ENCODE measurements at places on chromosomes 16 and 17. TPM values are rescaled to one million over a fixed set of nuclear protein-coding genes. Genes with fewer than 3 reads are reported as not detected.

- H3K4me1 ChIP-seq: peaks cover 74% of the 10 kb centered on the region
- H3K4me3 ChIP-seq: peak overlapping the region; percentile 19
- peak overlapping the region; percentile 89 for H3K27ac ChIP-seq
- H3K36me3 ChIP-seq: peaks cover 54% of the 10 kb centered on the region
- DNase-seq: no peak
- H3K27me3 ChIP-seq: no peaks in the 10 kb centered on the region
Observed at GRCh38 chr17:82241926-82242697, 13.3 kb downstream of the SLC16A3 start.

DNA sequence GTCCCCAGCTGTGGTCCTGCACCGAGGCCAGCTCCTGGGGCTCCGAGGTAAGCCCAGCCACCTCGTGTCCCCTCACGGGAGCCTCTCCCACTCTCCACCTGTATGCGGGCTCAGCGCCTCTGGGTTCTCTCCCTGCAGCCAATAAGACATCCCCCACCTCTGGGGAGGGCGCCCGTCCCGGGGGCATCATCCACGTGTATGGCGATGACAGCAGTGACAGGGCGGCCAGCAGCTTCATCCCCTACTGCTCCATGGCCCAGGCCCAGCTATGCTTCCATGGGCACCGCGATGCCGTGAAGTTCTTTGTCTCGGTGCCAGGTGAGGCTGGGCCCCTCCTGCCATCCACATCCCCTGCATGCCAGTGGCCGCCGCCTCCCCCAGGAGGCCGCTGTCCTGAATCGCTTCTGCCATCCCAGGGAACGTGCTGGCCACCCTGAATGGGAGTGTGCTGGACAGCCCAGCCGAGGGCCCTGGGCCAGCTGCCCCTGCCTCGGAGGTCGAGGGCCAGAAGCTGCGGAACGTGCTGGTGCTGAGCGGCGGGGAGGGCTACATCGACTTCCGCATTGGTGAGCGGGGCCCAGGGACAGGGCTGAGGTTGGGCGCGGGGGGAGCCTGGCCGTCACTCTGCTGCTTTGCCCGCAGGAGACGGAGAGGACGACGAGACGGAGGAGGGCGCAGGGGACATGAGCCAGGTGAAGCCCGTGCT, 3.1 kb downstream of the NME3 start:
- no peak for DNase-seq
- peaks cover 68% of the 10 kb centered on the region for H3K36me3 ChIP-seq
- peak overlapping the region; percentile 91 for H3K27ac ChIP-seq
- peaks cover 21% of the 10 kb centered on the region for H3K4me1 ChIP-seq
- H3K4me3 ChIP-seq: no peak overlapping the region

DNA sequence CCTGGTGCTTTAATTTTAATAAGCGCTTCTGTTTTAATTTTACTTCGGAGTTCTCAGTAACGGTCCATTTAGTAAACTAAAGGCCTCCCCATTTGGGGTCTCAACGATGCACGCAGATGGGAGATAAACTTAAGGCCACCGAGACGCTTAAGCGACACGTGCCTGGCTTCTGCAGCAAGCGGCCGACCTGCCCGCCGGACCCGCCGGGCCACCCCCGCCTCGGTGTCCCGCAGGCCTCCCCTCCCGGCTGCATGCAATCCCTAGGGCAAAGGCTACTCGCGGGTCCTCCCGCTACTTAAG, 592 bp downstream of the GCSH start:
- H3K36me3 ChIP-seq: peaks cover 1% of the 10 kb centered on the region
- no peaks in the 10 kb centered on the region for H3K27me3 ChIP-seq
- H3K4me1 ChIP-seq: peaks cover 19% of the 10 kb centered on the region
- H3K4me3 ChIP-seq: peak overlapping the region; percentile 82

DNA sequence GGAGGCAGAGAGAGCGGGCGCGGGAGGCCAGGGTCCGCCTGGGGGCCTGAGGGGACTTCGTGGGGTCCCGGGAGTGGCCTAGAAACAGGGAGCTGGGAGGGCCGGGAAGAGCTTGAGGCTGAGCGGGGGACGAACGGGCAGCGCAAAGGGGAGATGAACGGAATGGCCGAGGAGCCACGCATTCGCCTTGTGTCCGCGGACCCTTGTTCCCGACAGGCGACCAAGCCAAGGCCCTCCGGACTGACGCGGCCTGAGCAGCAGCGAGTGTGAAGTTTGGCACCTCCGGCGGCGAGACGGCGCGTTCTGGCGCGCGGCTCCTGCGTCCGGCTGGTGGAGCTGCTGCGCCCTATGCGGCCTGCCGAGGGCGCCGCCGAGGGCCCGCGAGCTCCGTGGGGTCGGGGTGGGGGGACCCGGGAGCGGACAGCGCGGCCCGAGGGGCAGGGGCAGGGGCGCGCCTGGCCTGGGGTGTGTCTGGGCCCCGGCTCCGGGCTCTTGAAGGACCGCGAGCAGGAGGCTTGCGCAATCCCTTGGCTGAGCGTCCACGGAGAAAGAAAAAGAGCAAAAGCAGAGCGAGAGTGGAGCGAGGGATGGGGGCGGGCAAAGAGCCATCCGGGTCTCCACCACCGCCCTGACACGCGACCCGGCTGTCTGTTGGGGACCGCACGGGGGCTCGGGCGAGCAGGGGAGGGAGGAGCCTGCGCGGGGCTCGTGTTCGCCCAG, 1.2 kb upstream of the CBX4 start:
- peaks cover 89% of the 10 kb centered on the region for H3K4me1 ChIP-seq
- H3K4me3 ChIP-seq: peak overlapping the region; percentile 70
- H3K36me3 ChIP-seq: no peaks in the 10 kb centered on the region
- peaks cover 51% of the 10 kb centered on the region for H3K27me3 ChIP-seq
- no peak for DNase-seq
- peak overlapping the region; percentile 98 for H3K27ac ChIP-seq

GRCh38 chr17:54771409-54771915, 129.2 kb upstream of the TOM1L1 start:
- no peaks in the 10 kb centered on the region for H3K36me3 ChIP-seq
- H3K27me3 ChIP-seq: no peaks in the 10 kb centered on the region
- H3K27ac ChIP-seq: no peak overlapping the region
- no peak overlapping the region for H3K4me3 ChIP-seq

DNA sequence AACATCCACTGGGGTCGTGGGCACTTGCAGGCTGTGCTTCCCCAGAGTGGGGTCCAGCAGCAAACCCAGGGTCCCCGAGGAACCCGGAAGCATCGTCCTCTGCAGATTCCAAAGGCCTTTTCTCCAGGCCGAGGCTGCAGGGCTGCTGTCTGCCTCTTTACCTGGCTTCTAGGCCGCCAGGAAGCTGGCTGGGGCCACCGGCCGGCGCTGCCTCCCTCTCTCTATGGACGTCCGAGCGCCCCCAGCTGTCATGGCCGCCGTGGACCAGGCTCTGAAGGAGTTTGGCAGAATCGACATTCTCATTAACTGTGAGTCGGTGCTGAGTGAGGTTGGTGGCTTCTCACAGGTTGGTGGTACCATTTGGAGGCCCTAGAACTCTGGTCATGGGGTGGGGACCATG, 5.6 kb downstream of the DECR2 start:
- no peak for DNase-seq
- peaks cover 39% of the 10 kb centered on the region for H3K36me3 ChIP-seq
- no peak overlapping the region for H3K27ac ChIP-seq
- peaks cover 5% of the 10 kb centered on the region for H3K4me1 ChIP-seq
- no peak overlapping the region for H3K4me3 ChIP-seq

DNA sequence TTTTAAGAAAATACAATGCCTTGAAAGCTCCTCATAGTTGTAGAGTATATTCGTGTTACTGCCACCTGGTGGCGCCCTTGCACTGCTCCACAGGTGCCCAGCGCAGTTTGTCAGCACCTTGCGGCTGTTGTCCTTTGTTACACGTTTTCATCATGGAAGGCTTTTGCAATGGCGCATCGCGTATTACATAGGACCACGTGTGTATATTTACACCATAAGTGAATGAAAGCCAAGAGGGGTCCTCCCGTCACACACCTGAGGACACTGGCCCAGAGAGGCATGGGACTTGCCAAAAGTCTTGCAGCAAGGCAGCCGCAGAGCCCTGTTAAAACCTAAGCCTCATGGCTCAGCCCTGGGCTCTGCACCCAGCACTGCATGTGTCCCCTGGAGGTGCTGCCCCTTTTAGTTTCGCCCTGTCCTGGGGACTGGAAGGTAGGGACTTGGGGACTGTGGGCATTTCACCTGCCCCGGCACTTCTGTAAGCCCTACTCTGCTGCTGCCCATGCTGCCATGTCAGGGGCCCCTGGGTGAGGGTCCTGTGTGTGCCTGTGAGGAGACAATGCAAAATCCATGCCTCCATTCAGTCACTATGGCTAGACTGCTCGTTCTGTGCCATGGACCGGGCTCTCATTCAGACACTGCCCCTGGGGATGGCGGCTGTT, 24.3 kb downstream of the POLR3E start:
- DNase-seq: no peak
- H3K27ac ChIP-seq: no peak overlapping the region
- H3K27me3 ChIP-seq: no peaks in the 10 kb centered on the region
- peaks cover 99% of the 10 kb centered on the region for H3K36me3 ChIP-seq

- peak within 1 kb of the TSS; percentile 85 for H3K4me3 ChIP-seq
- peaks cover 9% of the 10 kb centered on the region for H3K4me1 ChIP-seq
- peak within 1 kb of the TSS; percentile 96 for H3K27ac ChIP-seq
- H3K27me3 ChIP-seq: no peaks in the 10 kb centered on the region
Observed at GRCh38 chr17:7627250-7628121, at the start of gene SAT2. Gene SAT2 (minus strand): TSS chr17:7627821. CDS start chr17:7627635, 186 bp downstream.

DNA sequence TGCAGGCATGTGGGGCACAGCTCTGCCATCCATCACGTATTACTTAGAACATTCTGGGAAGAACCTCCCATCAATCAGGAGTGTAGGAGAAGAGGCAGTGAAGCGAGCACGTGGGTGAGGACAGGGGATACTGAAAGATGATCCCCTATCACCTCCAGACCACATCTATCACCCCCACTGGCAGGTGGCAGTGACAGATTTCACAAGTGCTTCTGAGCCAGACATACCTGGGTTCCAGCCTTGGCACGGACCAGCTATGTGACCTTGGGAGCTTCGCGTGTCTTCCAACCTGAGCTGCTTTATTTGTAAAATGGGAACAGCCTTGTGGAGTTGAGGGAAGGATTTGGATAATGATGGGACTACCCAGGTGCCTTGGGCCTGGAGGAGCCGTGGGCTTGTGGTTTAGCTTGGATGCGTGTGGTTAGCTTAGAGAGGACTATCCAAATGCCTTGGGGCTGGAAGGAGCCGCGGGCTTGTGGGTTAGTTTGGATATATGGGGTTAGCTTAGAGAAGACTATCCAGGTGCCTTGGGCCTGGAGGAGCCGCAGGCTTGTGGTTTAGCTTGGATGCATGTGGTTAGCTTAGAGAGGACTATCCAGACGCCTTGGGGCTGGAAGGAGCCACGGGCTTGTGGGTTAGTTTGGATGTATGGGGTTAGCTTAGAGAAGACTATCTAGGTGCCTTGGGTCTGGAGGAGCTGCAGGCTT, 206.4 kb downstream of the ENGASE start:
- no peaks in the 10 kb centered on the region for H3K36me3 ChIP-seq
- H3K4me1 ChIP-seq: no peaks in the 10 kb centered on the region
- H3K27ac ChIP-seq: no peak overlapping the region
- no peak for DNase-seq
- no peak overlapping the region for H3K4me3 ChIP-seq

- no peak overlapping the region for H3K4me3 ChIP-seq
- H3K27me3 ChIP-seq: no peaks in the 10 kb centered on the region
- no peaks in the 10 kb centered on the region for H3K4me1 ChIP-seq
- no peak for DNase-seq
Observed at GRCh38 chr17:44865231-44865660, 17.6 kb downstream of the HIGD1B start.

CTRB1 gene
- not detected for total RNA-seq

GRCh38 chr17:4097165-4097960, 45.5 kb downstream of the ZZEF1 start:
- no peak for DNase-seq
- H3K4me1 ChIP-seq: peaks cover 28% of the 10 kb centered on the region
- H3K27ac ChIP-seq: peak overlapping the region; percentile 79
- H3K4me3 ChIP-seq: no peak overlapping the region
- H3K36me3 ChIP-seq: peaks cover 71% of the 10 kb centered on the region

- no peaks in the 10 kb centered on the region for H3K27me3 ChIP-seq
- peak overlapping the region; percentile 93 for H3K27ac ChIP-seq
- no peak for DNase-seq
- peak overlapping the region; percentile 74 for H3K4me3 ChIP-seq
- H3K4me1 ChIP-seq: peaks cover 48% of the 10 kb centered on the region
- peaks cover 2% of the 10 kb centered on the region for H3K36me3 ChIP-seq
Observed at GRCh38 chr16:56423584-56424403, 1.6 kb downstream of the AMFR start.

- H3K27ac ChIP-seq: no peak overlapping the region
- no peaks in the 10 kb centered on the region for H3K27me3 ChIP-seq
- no peaks in the 10 kb centered on the region for H3K4me1 ChIP-seq
- no peaks in the 10 kb centered on the region for H3K36me3 ChIP-seq
Observed at GRCh38 chr17:34879146-34879545, 82.1 kb downstream of the CCT6B start.

- no peaks in the 10 kb centered on the region for H3K27me3 ChIP-seq
- H3K27ac ChIP-seq: no peak overlapping the region
- no peak for DNase-seq
Observed at GRCh38 chr17:70658317-70658716, 489.0 kb downstream of the KCNJ2 start.

DNAH17 gene
- total RNA-seq: not detected

PLK1 gene
- total RNA-seq: 1.2 TPM

PABPN1L gene
- total RNA-seq: not detected

TBC1D3H gene
- not detected for total RNA-seq

FAM83G gene
- 16.7 TPM for total RNA-seq

DNA sequence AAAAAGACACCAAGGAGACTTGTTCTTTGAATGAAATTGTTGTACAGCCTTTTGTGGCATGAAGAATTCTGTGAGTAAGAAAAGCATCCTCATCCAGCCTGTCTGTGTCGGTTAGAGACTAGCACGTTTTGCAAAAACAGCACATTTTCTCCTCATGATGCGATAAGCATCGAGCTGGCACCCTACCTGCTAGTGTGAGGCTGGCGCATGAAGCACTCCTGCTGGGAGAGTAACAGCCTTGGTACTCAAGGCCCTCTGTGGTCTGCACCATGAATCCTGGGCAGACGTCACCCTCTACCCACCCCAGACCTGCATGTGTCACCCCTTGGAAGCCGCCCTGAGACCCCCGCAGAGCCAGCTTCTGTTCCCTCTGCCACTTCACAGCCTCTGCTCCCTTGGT, 92.6 kb upstream of the TMEM132E start:
- H3K27me3 ChIP-seq: no peaks in the 10 kb centered on the region
- no peak overlapping the region for H3K27ac ChIP-seq

GRCh38 chr16:6633456-6633855, 699.2 kb upstream of the RBFOX1 start:
- H3K4me1 ChIP-seq: no peaks in the 10 kb centered on the region
- H3K36me3 ChIP-seq: no peaks in the 10 kb centered on the region
- no peak overlapping the region for H3K4me3 ChIP-seq
- H3K27me3 ChIP-seq: no peaks in the 10 kb centered on the region

- H3K4me1 ChIP-seq: peaks cover 34% of the 10 kb centered on the region
- no peak for DNase-seq
- no peaks in the 10 kb centered on the region for H3K27me3 ChIP-seq
Observed at GRCh38 chr17:50117202-50118051, 12.5 kb downstream of the SAMD14 start.

DNA sequence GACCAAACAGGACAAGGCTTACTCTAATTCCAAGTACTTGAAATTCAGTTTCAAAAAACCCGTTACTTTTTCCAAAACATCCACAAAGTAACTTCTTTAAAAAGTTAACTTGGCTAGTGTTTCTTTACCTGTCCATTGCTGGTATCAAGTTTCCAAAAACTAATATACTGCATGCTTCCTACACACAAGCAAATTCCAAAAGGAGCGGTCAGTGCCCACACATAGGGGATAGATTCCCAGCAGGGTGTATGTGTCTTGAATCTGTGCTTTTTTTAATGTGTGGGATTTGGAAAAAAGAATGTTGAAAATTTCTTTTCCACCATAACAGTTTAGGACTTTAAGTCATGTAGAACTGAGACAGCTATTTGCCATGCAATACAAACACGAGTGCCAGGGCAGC, 367.8 kb upstream of the SOX9 start:
- H3K4me3 ChIP-seq: no peak overlapping the region
- DNase-seq: no peak
- no peaks in the 10 kb centered on the region for H3K4me1 ChIP-seq
- no peak overlapping the region for H3K27ac ChIP-seq
- H3K27me3 ChIP-seq: no peaks in the 10 kb centered on the region

MMP28 gene
- 75.5 TPM for total RNA-seq

All from esophagus muscularis mucosa (tissue), 4 donors.